ENCODE measurements at places on chromosomes 6 and 20.

DNA sequence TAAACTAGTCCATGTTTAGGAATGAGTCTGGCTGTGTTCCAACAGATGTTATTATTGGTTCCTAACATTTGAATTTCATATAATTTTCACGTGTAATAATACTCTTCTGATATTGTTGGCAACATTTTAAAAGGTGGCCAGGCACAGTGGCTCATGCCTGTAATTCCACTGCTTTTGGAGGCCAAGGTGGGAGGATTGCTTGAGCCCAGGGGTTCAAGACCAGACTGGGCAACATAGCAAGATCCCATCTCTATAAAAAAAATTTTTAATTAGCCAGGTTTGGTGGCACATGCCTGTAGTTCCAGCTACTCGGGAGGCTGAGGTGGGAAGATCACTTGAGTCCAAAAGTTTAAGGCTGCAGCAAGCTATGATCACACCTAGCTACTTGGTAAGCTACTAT is 116.2 kb downstream of the MTHFD1L start:
- no peak for DNase-seq

DNA sequence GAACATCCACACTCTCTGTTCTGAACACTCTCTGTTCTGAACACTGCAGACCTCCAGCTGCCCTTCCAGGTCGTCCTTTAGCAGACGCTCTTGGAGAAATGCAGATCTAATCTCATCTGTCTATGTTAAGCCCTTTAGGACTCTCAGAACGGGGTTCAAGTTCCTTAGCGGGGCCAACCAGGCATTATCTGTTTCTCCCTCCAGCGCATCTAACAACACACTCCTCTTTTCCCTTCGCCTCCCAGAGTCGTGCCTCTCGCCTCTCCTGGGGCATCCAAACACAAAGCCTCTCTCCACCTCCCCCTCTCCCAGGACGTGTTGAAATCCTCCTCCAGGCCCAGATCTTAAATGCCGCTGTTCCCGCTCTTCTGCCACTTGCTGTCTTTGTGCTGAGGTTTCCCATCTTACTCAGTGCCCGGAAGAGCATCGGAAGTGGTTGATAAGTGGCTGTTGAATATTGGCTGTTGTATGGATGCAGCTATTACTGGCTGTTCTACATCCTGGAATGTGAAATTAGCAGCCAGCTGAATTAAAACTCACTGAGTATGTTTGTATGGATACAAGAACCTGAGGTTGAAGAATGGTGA is 108.4 kb upstream of the GGTLC1 start:
- no peak for DNase-seq

DNA sequence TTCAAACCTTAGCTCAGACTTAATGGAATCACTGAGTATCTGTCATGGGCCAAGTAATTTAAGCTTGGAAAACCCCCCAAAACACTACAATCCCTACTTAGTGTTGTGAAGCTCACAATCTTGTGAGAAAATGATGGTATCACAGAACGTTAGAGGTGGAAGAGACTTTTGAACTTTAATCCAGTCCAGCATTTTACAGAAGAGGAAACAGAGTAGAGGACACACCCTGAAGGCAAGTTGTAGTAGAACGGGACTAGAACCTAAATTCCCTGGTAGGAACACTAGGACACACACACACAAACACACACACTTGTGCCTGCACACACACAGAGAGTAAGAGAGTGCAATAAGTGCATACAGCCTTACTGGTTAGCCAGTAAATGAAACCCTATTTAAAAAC is 50.2 kb upstream of the CAP2 start:
- DNase-seq, result no peak

GRCh38 chr6:115969207-115969929 is 91.3 kb downstream of the FRK start:
- no peak for DNase-seq

DNA sequence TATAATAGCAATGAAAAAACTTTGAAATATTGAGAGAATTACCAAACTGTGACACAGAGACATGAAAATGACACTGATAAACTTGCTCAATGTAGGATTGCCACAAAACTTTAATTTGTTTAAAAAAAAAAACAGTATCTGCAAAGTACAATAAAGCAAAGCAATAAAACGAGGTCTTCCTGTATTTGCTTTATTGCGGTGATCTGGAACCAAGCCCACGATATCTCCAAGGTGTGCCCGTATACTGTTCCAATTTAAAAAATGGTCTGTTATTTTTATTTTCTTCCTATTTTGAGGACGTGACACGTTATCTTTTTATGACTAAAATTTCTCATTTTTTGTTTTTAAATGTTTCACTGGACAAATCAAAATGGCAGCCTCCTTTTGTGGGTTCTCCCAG is 25.5 kb downstream of the EYA2 start:
- no peak for DNase-seq

DNA sequence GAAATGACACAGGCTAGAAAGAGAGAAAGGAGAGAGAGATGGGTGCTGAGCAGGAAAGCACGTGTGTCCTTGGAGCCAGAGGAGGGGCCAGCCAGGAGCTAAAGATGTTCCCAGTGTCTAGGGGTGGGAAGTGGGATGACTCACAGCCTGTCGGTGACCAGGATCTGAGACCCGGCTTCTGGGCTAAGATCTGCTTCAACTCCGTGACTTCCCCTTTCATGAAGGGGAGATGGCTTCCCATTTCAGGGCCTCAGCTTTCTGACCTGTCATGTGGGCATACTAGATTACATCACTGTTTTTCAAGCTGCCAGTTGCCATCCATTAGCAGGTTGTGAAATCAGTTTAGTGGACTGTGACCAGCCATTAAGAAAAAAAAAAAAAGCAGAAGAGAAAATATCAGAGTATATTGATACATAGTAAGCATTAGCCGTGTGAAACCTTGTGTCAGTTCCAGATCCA is 5.4 kb downstream of the TGM3 start:
- no peak for DNase-seq

DNA sequence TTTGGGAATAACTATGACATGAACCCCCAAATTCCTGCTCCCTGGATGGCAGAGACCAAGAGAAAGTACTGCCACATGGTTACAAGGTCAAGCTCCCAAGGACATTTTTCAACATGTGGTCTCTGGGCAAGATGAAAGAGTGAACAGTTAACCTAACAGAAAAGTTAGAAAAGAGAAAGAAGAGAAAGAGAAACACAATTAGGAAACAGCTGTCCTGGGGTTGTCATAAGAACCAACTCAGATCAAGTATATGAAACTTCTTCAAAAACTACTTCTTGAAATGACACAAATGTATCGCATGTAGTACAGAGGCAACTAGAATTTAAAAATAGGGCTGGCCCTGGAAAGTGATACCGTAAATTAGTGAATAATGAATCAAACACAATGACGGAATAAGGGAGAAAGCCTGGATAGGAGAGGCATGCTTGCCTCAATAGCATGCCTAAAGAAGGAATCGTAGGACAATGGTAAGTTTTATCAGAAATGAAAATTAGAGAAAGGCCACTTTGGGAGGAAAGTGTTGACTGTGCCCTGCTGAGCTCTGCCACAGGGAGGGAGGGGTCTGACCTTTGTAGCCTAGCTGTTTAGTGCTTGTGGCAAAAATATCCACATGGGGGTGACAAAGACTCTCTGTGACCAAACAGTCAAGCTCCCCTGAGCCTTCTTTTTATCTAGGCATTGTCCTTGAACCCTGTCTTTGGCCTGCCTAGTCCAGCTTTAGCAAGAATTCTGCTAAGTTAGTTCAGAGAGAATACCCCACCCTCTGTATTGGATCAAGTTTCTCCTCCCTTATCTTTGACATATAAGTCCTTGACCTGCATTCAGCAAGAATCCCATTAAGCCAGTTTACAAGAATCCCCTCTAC is 4.3 kb upstream of the DCBLD1 start:
- DNase-seq, result no peak

GRCh38 chr6:90222724-90223198 is 73.9 kb downstream of the BACH2 start:
- DNase-seq, result no peak

- DNase-seq, result no peak
These were observed 21.1 kb upstream of the HLA-DRB1 start for GRCh38 chr6:32610682-32611296.

DNA sequence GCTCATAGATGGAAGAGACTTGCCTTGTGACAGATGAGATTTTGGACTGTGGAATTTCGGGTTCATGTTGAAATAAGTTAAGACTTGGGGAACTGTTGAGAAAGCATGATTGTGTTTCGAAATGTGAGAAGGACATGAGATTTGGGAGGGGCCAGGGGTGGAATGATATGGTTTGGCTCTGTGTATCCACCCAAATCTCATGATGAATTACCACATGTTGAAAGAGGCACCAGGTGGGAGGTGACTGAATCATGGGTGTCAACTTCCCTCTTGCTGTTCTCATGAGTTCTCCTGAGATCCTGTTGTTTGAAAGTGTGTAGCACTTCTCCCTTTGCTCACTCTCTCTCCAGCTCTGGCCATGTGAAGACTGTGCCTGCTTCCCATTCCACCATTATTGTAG is 17.9 kb downstream of the AHI1 start:
- no peak for DNase-seq

GRCh38 chr6:127790571-127790970 is 110.3 kb downstream of the THEMIS start:
- no peak for DNase-seq

DNA sequence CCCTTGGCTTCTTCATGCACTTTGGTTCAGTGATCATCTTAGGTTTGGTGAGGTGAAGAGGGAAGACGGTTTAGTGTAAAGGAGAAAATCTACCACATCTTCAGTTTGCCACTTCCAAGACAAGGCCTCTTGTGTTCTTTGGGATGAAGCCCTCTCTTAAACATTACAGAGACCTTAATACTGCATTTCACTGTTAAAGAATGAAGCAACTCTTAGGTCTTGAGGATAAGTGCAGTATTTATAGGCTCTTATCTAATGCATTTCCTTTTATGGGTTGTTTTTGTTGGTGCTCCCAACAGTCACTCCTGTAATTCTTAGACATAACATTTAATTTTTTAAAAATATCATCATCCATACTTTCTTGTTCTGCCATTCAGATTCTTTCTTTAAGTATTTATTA is 139.9 kb upstream of the LAMP5 start:
- DNase-seq, result no peak

DNA sequence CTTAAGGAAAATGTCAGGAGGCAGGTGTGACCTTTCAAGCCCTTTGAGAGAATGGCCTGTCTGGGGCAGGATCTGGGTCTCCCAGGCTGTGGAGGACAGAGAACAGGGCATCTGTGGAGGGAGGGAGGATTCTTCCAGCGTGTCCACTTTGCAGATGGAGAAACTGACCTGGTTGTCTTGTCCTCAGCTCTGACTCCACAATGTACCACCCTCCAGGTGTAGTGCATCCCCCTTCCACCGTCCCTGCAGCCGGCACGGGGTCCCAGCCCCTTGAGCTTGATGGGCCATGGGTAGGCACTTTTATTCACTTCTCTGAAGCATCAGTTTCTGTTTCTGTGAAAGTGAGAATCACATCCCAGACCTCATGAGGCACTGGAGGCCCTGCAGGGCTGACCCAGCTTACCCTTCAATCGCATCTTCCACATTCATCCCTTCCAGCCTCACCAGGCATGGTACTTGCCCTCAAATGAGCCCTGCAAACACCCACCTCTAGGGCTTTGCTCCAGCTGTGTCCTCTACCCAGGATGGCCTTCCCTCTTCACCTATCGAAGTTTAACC is 4.6 kb upstream of the TGM2 start:
- DNase-seq, result no peak

DNA sequence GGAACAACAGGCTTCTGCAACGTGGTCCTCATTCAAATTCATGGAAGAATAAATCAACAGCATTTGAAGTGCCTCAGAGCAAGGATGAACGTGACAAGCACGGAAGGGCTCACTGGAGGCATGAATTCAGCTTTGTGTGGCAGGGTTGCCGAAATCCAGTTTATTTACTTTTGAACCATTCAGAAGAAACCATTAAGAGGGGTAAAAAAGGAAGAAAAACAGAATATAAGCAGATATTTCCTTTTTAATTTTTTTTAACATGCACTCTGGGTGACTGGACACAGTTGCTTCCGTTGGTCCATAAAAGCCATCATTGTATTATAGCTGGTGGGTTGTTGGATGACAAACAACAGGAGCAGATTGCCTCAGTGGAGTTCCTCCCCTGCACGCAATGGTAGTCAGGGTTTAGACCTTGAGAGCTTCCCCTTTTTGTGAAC is 17.3 kb upstream of the SNRPB2 start:
- DNase-seq, result no peak

GRCh38 chr20:52552181-52552872 is 360.7 kb upstream of the ZFP64 start:
- DNase-seq, result no peak

DNA sequence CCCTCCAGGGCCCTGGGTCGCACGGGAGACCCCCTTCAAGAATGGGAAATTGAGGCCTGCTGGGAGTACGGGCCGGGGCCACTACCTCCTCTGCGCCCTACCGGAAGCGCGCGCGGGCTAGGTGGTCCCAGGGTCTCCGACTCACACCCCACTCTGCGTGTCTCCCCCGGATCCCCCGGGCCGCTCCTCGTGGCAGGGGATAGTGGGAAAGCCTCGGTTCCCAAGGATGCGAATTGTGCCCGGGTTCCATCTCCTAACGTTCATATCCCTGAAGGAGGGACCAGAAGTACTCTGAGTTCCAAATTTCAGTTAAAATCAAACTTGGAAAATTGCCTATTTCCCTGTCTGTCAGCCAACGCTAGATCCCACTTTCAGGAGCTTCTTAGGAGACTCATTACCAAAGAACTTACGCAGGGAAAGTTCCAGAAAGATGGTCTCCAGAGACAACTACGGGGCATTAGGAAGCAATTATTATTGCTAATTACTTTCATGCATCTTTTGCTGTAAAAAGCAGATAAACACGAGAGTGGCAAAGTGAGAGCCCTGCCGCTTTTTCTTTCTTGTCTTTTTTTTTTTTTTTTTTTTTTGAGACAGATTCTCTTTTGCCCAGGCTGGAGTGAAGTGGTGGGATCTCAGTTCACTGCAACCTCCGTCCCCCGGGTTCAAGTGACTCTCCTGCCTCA is 858 bp downstream of the FAM83D start:
- DNase-seq, result no peak

GRCh38 chr6:46116289-46116688 is 13.5 kb upstream of the ENPP4 start:
- DNase-seq, result no peak

DNA sequence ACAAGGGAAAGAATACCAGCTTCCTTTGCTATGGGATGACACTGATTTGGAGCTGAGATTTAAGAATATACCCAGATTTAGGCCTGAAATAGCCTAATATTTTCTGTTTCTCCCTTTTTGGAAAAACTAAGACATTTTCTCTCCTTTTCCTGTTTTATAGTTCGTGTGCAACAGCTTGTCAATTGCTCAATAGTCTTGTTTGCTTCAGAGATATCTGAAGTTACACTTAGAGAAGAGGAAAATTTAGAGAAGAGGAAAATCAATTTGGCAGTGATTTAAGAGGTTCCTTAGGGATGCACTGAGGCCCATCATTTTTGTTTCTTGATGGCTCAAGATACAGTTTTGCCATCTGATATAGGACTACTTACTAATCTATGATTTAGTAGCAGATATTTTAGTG is 398.6 kb downstream of the RFPL4B start:
- no peak for DNase-seq

DNA sequence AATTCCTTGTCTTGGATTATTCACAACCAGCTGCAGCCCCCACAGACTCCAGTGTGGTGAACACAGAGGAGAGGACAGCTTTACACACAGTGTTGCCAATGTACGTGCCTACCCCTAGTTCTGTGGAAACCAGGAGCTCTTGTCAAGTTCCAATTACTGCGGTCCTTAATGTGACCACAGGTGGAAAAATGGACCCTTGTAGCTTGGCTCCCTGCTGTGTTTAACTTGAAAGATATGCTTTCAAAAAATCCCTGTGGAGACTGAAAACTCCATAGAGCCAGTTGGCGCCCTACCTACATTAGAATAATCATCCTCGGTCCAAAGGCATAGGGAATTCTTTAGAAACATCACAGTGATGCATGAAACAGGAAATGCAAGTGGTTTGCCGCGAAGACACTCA is 118.3 kb upstream of the SLC22A23 start:
- DNase-seq, result no peak

- DNase-seq, result no peak
These were observed 55.5 kb upstream of the SGK1 start for GRCh38 chr6:134373282-134373922.
